ENCODE measurements at places on chromosomes 2 and 18. TPM values are rescaled to one million over a fixed set of nuclear protein-coding genes. Genes with fewer than 3 reads are reported as not detected.

DNA sequence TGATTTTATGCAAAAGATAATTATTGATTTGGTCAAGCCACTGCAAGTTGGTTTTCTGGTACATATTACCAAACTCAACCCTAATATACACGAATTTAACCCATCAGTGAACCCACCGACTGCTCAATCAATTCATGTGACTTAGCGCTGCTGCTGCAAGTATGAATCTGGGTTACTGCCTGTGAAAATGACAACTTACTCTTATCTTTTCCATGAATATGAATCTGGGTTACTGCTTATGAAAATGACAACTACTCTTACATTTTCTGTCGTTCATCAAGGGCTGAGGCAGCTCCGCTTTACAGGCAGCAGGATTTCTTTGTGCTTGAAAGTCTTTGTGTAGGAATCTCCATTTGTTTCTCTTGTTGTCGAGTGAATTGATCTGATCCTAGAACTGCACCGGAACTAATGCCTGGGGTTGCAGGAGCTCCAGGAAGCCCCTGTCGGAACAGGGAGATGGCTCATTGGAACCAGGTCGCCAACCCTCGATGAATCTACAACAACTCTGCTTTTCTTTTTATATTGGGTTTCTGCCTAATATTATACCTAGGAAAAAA, 22.1 kb upstream of the ALKAL2 start:
- H3K27me3 ChIP-seq: no peaks in the 10 kb centered on the region
- H3K4me1 ChIP-seq: no peaks in the 10 kb centered on the region
- no peaks in the 10 kb centered on the region for H3K36me3 ChIP-seq

Gene CNGA3
- not detected for polyA plus RNA-seq

Gene ZC3H15
- 86.2 TPM for polyA plus RNA-seq

Gene KLHL29
- 0.24 TPM for polyA plus RNA-seq
